T1000 (cell line): ENCODE measurements at places on chromosomes 13 and 19.
A peak's percentile ranks its signal among the peaks of the same experiment; 100 is the strongest.

- no peak for DNase-seq
Measured at GRCh38 chr19:16288544-16288943, 36.1 kb upstream of the KLF2 start.

DNA sequence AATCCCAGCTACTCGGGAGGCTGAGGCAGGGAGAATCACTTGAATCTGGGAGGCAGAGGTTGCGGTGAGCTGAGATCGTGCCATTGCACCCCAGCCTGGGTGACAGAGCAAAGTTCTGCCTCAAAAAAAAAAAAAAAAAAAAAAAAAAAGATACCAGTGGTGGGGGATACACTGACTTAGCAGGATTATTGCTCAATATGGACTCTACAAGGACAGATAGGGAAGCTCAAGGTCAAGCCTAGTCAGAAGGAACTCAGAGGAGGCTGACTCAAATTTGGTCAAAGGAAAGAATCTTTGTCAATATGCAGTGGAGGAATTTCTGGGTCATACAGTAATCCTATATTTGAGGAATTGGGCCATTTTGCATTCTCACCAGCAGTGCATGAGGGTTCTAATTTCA lies 6.7 kb upstream of the DIAPH3 start:
- no peak for DNase-seq

GRCh38 chr13:33994198-33994597 lies 176.2 kb downstream of the RFC3 start:
- no peak for DNase-seq

GRCh38 chr13:111536075-111536642 lies 215.7 kb downstream of the TEX29 start:
- DNase-seq, result no peak

DNA sequence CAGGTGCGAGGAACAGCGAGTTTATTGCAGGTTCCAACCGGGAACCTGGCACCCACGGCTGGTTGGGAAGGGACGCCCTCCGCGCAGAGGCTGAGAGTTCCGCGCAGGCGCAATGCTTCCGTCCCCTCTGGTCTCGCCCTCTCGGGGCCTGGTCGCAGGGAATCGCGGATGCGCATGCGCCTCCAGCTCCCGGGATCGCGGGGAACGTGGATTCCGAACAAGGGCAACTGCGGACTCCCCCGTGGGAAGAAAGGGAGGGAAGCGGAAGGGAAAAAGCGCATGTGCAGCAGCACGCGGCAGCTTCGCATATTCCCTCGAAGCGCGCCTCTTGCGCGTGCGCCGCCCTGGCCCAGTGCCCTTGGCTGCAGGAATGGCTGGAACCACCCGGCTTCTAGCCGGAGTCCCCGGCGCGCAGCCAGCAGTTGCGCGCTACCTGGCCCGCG lies 1.1 kb downstream of the TSSK6 start:
- DNase-seq, result no peak

DNA sequence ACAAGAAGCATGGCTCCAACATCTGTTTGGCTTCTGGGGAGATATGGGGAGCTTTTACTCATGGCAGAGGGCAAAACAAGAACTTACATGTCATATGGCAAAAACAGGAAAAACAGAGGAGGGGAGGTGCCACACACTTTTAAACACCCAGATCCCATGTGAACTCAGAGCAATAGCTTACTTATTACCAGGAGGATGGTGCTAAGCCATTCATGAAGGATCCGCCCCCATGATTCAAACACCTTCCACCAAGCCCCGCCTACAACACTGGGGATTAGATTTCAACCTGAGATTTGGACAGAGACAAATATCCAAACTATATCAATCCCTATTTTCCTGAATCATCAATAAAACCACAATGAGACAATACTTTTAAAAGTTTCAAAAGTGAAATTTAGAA lies 712.1 kb downstream of the PCDH9 start:
- DNase-seq, result no peak

- no peak for DNase-seq
Measured at GRCh38 chr13:26497968-26498511, 59.4 kb upstream of the WASF3 start.

- DNase-seq, result no peak
Measured at GRCh38 chr13:85671336-85671735, 127.9 kb downstream of the SLITRK6 start.

DNA sequence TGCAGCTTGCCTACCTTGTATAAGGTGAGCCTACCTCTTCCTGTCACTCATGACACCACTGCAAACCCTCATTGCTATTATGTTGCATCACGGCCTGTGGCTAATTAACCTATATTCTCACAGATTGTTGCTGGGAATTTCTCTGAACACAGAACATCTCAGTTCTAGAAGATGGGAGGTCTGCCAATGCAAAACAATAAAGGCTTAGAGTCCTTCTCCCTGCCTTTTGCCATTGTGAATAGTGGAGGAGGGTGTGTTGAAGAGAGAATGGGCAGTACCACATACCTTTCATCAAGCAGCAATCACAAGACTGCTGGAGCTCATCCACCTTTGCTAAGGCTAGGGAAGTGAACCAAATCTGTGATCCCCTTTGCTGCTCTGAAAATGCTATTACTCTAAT lies 34.4 kb downstream of the WDFY2 start:
- no peak for DNase-seq

DNA sequence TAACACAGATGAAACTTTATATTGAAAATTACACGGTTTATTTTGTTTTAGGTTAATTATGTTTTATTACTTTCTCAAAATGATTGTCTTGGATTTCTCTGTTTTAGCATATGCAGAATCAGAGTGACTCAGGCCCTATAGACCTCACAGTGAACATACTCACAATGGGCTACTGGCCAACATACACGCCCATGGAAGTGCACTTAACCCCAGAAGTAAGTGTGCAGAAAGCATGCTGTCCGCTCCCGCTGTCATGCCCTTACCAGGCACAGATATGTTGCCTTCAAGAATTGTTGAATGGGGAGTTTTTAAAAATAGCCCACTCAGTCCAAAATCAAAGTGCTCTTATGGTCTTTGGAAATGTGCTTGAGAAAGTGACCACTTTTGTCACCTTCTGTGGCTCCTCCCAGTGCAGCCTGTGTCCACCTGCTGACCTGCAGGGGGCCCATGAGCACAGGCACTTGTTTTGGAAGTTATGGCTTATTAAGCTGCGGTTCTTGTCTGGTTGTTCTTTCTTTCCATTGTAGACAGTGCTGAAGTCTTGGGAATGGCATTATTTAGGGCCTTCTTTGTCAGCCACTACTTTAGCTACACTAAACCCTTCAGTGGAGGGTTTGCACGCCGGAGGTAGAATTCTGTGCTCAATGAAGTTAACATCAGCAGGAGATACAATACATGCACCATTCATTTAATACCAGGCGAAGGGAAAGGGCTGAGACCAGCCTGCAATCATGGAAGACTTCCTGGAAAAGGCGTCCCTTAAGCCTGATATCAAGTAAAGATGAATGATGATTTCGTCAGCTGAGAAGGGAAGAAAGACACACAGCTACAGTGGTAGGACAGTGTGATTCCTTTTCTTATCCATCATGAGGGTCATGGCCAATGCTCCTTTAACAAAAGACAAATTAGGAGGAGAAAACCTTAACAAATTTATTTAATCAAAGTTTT lies 36.7 kb downstream of the CUL4A start:
- no peak for DNase-seq

GRCh38 chr13:113654591-113655345 lies 3.2 kb downstream of the ATP4B start:
- DNase-seq, result no peak

DNA sequence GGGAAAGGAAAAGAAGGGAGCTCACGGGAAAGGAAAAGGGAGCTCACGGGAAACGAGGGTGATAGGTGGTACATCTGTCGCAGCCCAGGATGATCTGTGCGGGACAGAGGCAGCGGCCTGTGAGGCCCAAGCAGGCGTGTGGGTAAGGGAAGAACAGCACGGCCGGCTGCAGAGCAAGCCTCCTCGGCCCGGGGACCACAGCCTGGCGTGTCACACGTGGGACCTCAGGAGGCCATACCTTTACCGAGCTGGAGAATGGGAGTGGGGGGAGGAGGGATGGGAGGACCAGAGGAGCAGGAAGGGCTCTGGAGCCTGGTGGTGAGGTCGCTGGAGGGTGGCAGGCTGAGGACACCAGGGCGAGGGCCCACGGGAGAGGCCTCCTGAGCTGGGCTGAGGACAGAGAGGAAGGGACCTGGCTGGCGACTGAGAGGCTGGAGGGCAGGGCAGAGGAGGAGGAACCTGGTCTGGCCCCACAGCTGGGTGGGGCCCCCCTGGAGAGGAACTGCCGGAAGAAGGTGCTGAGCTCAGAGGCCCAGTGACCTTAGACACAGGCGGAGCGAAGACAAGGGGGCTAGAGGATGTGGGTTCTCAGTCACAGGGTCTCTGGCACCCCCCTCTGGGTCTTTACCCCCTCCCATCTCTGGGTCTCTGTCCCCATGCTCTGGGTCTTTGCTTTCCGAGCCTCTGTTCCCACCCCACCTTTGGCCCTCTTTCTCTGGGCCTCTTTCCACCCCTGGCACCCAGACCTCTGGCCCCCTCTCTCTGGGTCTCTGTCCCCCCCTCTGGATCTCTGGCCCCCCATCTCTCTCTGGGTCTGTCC lies 2.9 kb upstream of the FTL start:
- no peak for DNase-seq

DNA sequence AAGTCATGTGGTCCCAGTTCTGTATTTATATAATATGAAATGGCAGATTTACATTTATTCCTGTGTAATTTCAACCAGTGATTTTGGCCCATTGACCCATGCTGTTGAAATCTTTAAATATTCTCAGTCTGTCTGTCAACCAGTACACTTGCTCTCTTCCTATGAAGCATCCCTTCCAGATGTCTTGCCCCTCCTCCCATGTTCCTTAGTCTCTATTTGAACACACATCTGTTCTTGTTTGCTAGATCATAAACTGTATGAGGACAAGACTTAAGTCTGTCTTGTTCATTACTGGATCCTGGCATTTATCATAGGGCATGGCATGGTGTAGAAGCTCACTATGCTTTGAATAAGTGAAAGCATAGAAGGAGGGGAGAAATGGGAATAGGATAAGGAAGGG lies 34.9 kb downstream of the STARD13 start:
- no peak for DNase-seq

DNA sequence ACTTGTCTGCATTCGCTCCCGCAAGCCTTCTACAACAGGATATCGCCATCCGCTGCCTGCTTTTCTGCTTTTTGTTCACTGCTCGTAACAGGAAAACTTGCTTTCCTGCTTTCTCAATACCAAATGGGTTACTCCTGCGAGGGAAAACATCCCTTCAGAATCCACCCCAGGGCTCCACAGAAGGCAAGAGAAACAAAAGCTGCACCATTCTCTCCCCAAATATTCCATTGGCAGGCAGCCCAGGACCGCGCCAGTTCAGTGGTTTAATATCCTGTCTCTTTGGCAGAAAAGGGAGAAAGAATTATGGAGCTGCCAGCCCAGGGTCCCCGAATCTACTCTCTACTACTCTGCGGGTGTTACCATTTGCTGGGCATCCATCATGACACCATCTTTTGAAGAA lies 84.7 kb upstream of the DOCK9 start:
- no peak for DNase-seq

DNA sequence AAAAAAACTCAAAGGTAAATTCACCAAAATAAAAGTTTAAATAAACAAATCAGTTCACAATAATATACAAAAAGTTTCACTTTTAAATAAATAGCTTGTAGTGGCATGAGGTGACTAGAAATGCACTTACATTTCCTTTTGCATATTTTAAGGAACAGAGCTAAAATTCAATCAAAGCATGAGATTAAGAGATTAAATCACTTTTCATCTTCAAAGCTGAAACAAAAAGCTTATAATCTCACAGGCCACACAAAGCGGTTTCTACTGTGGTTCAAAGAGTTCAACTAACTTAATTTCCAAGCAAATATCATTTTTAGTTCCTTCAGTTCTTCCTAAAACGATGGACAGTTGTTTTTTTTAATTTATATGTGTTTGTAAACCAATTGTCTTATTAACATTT lies 38.9 kb downstream of the TSC22D1 start:
- no peak for DNase-seq

GRCh38 chr13:90732049-90732448 lies 615.4 kb upstream of the MIR17HG start:
- no peak for DNase-seq

DNA sequence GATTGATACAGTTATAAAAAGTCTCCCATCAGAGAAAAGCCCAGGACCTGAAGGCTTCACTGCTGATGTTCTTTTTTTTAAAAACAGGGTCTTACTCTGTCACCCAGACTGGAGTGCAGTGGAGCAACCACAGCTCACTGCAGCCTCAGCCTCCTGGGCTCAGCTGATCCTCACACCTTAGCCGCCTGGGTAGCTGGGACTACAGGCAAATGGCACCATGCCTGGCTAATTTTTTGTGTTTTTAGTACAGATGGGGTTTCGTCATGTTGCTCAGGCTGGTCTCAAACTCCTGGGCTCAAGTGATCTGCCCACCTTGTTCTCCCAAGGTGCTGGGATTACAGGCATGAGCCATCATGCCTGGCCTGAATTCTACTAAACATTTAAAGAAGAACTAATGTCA lies 33.1 kb downstream of the TEX29 start:
- no peak for DNase-seq

- no peak for DNase-seq
Measured at GRCh38 chr13:112783135-112783977, 93.5 kb downstream of the ATP11A start.

GRCh38 chr13:24842549-24843274 lies 78.7 kb downstream of the RNF17 start:
- no peak for DNase-seq

DNA sequence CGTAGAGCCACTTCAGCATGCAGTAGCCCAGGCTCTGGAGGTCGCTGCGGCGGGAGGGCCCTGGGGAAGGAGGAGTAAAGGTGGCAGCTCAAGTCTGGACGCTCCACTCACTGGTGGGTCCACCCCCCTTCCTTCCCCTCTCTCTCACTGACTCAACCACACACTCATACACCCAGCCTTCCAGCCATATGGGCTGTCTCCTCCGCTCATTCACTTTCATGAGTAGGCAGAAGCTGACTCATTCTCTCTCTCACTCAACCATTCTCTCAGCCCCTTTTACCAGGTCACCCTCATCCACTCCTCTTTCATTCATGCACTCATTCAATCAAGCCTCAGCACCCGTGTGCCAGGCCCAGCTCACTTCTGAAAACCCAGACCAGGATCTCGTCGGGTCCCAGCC lies 27.5 kb upstream of the SIGLEC11 start:
- DNase-seq, result peak; percentile 20

DNA sequence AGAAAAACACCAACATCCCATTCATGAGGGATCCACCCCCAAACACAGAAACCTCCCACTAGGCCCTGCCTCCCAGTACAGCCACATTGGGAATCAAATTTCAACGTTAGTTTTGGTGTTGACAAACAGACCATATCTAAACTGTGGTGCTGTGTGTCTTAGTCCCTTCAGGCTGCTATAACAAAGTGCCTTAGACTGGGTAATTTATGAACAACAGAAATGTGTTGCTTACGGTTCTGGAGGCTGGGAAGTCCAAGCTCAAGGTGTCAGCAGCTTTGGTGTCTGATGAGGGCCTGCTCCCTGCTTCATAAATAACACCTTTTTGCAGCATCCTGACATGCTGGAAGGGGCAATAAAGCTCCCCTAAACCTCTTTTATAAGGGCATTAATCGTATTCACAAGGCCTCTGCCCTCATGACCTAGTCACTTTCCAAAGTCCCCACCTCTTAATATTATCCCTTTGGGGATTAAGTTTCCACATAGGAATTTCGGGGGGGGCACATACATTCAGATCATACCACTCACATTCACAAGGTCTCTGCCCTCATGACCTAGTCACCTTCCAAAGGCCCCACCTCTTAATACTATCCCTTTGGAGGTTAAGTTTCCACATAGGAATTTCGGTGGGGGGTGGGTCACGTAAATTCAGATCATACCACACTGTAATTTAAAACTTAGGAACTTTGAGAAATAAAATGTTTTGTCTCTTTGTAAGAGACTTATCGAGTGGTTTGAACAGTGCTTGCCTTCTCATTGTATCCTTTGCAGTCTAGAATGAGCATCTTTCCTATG lies 27.5 kb downstream of the ZNF507 start:
- DNase-seq, result peak; percentile 33
